ENCODE measurements at places on chromosomes 13 and 19. TPM values are rescaled to one million over a fixed set of nuclear protein-coding genes. Genes with fewer than 3 reads are reported as not detected.

CD79A gene
- total RNA-seq: not detected

GRCh38 chr19:5141129-5141849, 172.4 kb downstream of the KDM4B start:
- DNase-seq: no peak

- DNase-seq: no peak
Observed at GRCh38 chr13:94236872-94237271, 242.6 kb downstream of the DCT start.

TTC9B gene
- not detected for total RNA-seq

ZNF446 gene
- total RNA-seq: 10.9 TPM

FGF22 gene
- total RNA-seq: not detected

ZNF470 gene
- total RNA-seq: 6.7 TPM
